ENCODE measurements at places on chromosomes 6 and 20. TPM values are rescaled to one million over a fixed set of nuclear protein-coding genes. Genes with fewer than 3 reads are reported as not detected.

DNA sequence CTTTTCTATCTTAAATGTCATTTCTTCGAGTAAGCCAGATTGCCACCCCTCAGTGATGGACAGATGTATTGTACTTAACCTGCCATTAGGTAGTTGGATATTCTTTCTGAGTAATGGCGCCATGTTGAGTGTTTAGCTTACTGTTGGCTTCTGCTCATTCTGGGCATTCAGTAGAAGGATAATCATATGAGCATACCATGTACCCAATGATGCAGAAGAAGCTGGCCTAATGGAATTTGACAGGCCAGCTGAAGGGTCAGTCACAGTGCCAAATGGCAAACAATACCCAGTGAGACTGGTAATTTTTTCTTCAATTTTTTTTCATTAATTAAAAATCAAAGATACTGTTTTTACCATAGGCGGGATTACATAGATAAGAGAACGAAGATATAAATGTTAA lies 1010.8 kb upstream of the EYS start:
- DNase-seq = no peak
- H3K27me3 ChIP-seq = no peaks in the 10 kb centered on the region
- no peak overlapping the region for H3K4me3 ChIP-seq
- H3K36me3 ChIP-seq = no peaks in the 10 kb centered on the region
- H3K4me1 ChIP-seq = no peaks in the 10 kb centered on the region
- H3K27ac ChIP-seq = no peak overlapping the region

- DNase-seq = no peak
- H3K27ac ChIP-seq = no peak overlapping the region
- no peaks in the 10 kb centered on the region for H3K36me3 ChIP-seq
- no peaks in the 10 kb centered on the region for H3K27me3 ChIP-seq
These were observed 112.3 kb downstream of the MAN1A1 start for GRCh38 chr6:119237177-119237715.

DNA sequence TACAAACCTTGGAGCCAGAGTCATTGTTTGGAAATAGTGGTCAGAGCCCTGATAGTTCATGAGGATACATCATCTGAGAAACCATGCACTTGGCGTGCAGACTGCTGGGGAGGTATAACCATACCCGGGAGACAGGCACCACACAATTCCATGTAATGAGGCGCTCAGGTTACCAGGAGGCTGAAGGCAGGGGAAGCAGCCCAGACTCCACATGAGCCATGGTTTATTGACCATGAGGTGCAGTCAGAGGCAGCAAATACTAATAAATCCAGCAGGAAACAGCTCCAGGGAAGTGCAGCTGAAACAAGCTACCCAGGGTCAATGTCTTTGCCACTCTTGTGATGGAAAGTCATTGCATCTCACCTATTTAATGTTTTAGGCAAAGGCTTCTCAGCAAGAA lies 156.0 kb downstream of the TBC1D7 start:
- no peak for DNase-seq
- no peaks in the 10 kb centered on the region for H3K4me1 ChIP-seq
- H3K36me3 ChIP-seq = no peaks in the 10 kb centered on the region
- no peaks in the 10 kb centered on the region for H3K27me3 ChIP-seq

DNA sequence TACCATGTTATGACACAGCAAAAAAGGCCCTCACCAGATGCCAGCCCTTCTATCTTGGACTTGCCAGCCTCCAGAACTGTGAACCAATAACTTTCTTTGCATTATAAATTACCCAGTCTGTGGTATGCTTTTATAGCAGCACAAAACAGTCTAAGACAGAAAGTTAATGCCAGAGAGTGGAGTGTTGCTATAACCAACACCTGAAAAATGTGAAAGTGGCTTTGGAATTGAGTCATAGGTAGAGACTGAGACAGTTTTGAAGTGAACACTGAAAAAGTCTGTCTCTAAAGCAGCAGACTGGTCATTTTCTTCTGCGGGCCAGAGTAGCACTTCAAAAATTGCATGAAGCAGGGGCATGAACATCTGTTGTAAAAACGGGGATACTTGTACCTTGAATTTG lies 28.0 kb upstream of the ASIP start:
- no peaks in the 10 kb centered on the region for H3K36me3 ChIP-seq
- no peaks in the 10 kb centered on the region for H3K27me3 ChIP-seq
- H3K27ac ChIP-seq = no peak overlapping the region

DNA sequence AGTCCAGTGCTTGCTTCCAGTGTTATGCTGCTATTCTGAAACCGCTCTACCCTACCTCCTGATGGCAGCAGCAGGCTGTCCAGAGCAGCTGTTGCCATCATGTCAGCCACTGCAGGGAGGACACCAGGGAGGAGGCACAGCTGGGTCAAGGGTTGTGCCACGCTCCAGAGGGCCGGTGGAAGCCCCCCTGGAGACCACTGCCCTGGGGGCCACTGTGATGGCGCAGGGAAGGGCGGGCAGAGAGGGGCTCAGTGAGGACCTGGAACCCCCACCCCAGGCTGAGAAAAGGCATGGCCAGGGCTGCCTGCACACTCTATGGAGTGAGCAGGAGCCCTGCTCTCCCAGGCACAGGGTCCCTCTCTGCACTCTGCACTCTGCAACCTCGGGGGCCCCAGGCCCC lies 271.3 kb upstream of the BTBD3 start:
- no peak for DNase-seq
- H3K27me3 ChIP-seq = no peaks in the 10 kb centered on the region
- no peak overlapping the region for H3K27ac ChIP-seq
- H3K4me3 ChIP-seq = no peak overlapping the region
- no peaks in the 10 kb centered on the region for H3K36me3 ChIP-seq

DNA sequence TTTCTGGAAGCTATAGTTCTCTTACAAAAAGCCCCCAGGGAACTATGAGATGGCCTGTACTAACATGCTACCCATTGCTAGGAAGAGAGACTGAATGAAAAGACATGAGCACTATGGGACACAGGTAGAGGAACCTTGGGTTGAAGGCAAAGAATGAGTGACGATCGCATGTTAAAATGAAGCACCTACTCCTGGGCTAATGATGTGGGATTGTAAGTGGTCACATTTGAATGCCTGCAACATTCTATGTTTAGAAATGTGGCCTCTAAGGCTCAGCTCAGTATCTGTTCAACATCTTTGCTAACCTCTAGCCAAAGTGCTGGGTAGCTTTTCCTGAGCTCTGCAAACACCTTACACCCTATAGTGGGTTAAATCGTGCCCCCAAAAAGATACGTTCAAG lies 5.2 kb upstream of the ZC3H12D start:
- no peak for DNase-seq
- H3K36me3 ChIP-seq = no peaks in the 10 kb centered on the region
- no peaks in the 10 kb centered on the region for H3K27me3 ChIP-seq

- no peak overlapping the region for H3K27ac ChIP-seq
- no peak overlapping the region for H3K4me3 ChIP-seq
- no peaks in the 10 kb centered on the region for H3K27me3 ChIP-seq
- H3K36me3 ChIP-seq = peaks cover 14% of the 10 kb centered on the region
- H3K4me1 ChIP-seq = peaks cover 27% of the 10 kb centered on the region
These were observed 26.7 kb upstream of the SRC start for GRCh38 chr20:37319151-37319671.

DNA sequence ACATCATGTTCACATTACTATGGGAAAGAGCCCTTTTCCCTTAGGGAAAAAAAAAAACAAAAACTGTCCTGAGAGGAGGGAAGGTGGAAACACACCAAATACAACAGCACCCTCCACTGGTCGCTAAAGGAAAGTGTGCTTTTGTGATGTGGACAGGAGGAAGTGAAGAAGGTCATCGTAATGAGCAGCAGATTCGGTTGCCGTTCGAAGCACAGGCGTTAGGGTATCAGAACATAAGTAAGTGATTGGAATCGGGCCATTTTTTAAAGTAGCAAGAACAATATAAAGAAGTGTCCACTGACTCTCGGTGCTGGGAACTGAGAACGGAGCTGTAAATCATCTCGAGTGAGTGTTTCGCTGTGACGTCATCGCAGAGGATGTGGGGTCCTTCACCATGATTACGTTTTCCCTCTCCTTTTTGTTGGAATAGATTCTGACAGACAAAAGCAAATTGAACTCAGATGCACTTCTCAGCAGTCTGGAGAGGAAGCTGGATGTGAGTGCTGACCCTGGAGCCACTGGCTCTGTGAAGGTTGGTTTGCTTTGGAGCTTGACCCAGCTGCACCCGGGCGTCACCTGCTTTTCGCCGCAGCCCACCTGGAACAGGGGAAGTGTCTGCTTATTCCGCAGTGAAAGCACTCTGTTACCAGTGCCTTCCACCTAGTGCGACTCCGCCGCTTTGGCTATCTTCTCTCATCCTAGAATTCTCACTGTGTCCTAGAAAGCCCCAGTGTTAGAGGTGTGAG lies 203.6 kb upstream of the GMDS start:
- H3K4me1 ChIP-seq = no peaks in the 10 kb centered on the region
- peak; percentile 62 for DNase-seq
- H3K27me3 ChIP-seq = peaks cover 15% of the 10 kb centered on the region
- no peak overlapping the region for H3K27ac ChIP-seq
- no peaks in the 10 kb centered on the region for H3K36me3 ChIP-seq

GRCh38 chr6:139823099-139823807 lies 448.8 kb upstream of the CITED2 start:
- H3K4me1 ChIP-seq = peaks cover 5% of the 10 kb centered on the region
- DNase-seq = no peak
- H3K27me3 ChIP-seq = no peaks in the 10 kb centered on the region
- H3K36me3 ChIP-seq = no peaks in the 10 kb centered on the region
- H3K4me3 ChIP-seq = no peak overlapping the region
- H3K27ac ChIP-seq = no peak overlapping the region

DNA sequence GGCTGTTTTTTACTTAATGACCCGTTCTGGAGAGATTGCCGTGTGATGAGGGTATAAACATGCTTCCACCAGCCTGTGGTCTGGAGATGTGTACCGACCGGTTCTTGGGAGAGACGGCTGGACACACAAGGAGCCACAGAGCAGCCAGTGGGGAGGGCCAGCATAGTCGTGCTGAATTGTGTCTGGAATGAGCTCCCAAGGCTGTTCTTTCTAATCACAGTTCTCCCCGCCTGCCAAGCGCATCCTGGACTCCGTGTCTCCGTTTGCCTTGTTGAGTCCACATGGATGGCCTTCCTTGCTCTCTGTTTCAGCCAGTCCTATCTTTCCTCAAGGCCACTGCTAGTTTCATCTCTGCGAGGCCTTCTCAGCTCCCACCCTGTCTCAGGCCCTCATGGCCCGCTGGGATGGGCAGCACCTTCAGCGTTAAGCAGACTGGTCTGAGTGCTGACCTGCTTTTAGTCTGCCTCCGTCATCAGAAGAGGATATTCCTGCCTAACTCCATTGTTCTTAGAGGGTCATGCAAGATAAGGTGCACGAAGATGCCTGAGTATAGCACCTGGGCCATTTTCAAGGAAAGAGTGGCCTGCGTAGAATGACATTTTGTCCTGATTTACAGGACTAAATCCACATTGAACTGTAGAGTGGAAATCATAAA lies 20.6 kb downstream of the MANBAL start:
- DNase-seq = no peak
- peaks cover 3% of the 10 kb centered on the region for H3K36me3 ChIP-seq
- H3K27ac ChIP-seq = no peak overlapping the region
- H3K4me3 ChIP-seq = no peak overlapping the region
- H3K27me3 ChIP-seq = no peaks in the 10 kb centered on the region

DNA sequence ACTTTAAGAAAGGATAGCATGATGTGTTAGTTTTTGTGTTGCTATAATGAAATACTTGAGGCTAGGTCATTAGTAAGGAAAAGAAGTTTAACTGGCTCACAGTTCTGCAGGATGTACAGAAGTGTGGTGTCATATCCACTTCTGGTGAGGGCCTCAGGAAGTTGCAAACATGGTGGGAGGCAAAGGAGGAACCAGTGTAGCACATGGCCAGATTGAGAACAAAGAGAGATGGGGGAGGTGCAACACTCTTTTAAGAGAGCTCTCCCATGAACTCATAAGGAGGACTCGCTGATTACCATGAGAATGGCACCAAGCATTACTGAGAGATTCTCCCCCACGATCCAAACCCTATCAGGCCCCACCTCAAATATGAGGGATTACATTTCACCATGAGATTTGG lies 265.4 kb downstream of the RIMS1 start:
- no peak overlapping the region for H3K27ac ChIP-seq
- H3K4me1 ChIP-seq = no peaks in the 10 kb centered on the region
- H3K4me3 ChIP-seq = no peak overlapping the region
- H3K36me3 ChIP-seq = no peaks in the 10 kb centered on the region
- DNase-seq = no peak
- no peaks in the 10 kb centered on the region for H3K27me3 ChIP-seq

MEI4 gene
- 0.54 TPM for total RNA-seq

SLC32A1 gene
- not detected for total RNA-seq

RHAG gene
- not detected for total RNA-seq

All from astrocyte (in vitro differentiated cells and primary cell).